Activated naive CD8-positive, alpha-beta T cell treated with anti-CD3 and anti-CD28 coated beads, Interleukin-2, amount 50 U/mL, for 24 hours (primary cell): ENCODE measurements at places on chromosomes 16 and 17.

DNA sequence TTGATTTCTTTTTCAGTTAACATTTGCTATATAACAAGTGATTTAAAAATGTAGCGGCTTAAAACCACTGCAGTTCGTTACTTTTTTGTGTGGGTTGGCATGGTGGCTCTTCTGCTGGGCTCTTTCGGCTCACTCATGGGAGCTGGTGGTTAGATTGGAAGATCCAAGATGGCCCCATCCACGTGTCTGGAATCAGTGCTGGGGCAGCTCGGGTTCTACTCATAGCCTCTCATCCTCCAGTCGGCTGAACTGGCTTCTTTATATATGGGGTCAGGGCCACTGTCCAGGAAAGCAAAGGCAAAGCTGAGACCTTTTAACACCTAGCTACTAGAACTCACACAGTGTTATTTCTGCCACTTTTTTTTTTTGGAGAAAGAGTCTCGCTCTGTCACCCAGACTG lies 73.8 kb downstream of the SNX29 start:
- no peak for DNase-seq

DNA sequence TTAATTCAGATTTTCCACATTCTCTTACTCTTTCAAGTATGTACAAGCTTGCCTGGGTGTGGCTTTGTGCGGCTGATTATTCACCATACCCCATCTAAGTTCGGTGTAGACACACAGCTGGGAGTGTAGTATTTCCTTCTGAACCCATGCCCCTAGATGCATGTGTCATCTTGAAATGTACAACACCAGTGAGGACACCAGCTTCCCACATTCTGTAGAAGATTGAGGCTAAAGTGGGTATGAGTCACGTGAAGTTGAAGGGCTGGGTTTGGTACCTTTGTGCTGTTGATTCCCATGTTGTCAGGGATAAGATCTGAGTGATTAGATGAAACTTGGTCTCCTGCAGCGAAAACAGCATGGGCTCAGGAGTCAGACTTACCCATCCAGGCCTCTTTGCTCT lies 14.6 kb upstream of the DHX8 start:
- no peak for DNase-seq

DNA sequence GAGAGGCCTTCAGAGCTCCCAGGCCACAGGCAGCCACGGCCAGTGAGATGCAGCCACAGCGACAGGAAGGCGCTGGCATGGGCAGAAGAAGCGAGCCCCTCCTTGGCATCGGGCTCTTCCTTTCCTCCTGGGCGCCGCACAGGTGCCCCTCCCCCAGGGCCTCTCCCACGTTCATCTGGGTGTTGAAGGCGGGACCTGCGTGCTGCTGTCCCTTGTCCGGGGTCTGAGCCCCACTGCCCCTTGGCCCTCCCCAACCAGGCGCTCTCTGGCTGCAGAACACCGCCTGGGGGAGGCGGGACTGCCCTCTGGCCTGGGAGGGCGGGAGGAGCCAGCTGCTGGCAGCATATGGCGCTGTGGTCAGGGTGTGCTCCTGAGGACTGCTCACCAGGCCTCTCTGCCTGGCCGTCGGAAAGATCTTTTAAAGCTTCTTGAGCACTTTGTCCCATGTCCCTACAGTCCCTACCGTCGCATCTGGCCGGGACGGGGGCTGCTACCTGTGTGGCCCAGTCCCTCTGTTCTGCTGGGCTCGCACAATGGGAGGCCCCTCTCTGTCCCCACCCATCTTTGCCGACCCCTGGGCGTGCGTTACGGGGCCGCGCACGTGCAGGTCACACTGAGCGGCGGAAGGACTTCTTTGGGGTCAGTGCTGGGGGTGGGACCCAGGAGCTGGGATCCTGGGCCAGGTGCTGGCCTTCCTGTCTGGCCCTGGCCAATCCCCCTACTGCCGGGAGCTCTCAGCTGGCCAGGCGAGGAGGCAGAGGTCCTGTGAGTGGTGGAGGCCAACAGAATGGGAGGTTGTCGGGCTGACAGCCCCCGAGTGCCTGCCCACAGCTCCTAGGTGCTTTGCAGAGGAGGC lies 1.7 kb downstream of the SLC25A10 start:
- DNase-seq, result no peak

DNA sequence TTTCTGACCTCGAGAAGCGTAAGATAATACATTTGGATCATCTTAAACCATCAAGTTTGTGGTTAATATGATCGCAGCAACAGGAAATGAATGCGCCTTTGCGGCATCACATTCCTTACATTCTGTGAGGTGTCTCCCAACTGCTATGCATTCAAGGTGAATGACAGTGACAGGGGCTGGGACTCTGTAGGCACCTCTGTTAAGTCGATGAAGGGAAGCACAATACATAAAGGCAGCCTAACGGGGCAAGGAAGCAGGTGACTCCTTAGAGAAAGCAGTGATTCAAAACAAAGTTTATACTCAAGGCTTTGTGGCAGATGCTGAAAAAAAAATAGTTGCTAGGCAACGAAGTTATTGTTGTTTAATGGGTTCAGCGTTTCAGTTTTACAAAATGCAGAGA lies 21.6 kb upstream of the EVPL start:
- DNase-seq, result no peak

GRCh38 chr16:68310437-68310773 lies 341 bp downstream of the SLC7A6OS start:
- no peak for DNase-seq

GRCh38 chr16:86986136-86986535 lies 331.1 kb downstream of the C16orf95 start:
- no peak for DNase-seq
